Activated CD4-positive, alpha-beta T cell treated with anti-CD3 and anti-CD28 coated beads, Interleukin-2, Interleukin-4, amounts not matched to agents 100 ng/mL and 50 ng/mL, durations not matched to agents 16 hours and 8 hours (primary cell): ENCODE measurements at places on chromosomes 12 and 14.

GRCh38 chr12:94609917-94610443 is 40.4 kb downstream of the TMCC3 start:
- DNase-seq, result no peak

- no peak for DNase-seq
These were observed 35.8 kb upstream of the HDAC7 start for GRCh38 chr12:47855502-47855901.

- DNase-seq, result no peak
These were observed 965.3 kb downstream of the AACS start for GRCh38 chr12:126030573-126030972.

DNA sequence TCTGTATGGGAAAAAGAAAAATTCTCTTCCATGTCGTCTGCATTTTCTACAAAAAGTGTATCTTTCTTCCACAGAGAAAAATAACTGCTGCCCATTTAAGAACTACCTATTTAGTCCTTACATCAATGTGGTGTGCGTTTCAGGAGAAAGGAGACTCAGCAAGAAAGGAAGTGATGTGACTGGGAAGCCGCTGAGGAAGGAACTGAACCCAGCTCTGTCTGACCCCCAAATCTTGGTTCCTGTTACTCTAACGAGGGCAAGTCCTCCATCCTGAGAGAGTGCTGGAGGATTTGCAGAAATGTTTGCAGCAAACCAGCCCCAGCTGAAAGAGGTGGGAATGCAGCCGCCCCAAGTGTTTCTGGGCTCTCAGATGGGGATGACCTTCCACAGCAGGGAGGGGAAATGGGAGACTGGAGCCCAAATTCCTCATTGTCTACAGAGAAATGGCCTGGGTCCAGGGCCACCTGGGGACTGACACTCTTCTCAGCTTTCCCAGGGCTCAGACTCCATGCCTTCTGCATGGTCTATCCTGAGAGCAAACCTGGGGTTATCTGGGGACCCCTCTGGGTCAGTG is 6.7 kb upstream of the MLEC start:
- DNase-seq, result no peak

DNA sequence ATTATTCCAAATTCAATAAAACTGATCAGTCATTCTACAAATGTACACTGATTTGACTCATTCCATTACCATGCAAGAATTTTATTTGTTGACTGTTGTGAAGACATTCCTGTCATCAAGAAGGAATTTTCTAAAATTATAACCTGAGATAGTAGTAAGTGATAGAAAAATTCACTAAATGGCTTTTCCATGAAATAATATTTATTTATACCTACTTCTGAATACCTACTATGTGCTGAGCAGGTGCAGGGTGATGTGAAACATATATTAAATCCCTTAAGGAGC is 841.7 kb downstream of the NRXN3 start:
- no peak for DNase-seq

GRCh38 chr12:50574601-50575348 is 70.0 kb downstream of the DIP2B start:
- no peak for DNase-seq

DNA sequence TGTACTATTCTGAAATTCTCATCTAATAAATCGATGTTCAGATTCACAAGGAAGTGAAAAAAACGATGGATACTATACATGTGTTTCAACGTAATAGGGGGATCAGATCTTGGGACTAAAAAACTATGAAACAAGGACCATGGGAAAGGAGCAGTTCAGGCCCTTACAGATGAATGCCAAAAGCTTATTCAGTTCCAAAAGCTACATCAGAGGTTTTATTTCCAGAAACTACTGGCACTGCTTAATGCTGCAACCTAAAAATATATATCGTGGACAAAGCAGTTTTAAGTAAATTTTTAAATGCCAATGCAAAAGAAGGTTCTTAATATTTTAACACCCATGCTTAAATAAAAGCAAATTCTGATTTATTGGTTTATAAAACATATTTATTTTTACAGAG is 38.5 kb downstream of the LRIG3 start:
- DNase-seq, result no peak

DNA sequence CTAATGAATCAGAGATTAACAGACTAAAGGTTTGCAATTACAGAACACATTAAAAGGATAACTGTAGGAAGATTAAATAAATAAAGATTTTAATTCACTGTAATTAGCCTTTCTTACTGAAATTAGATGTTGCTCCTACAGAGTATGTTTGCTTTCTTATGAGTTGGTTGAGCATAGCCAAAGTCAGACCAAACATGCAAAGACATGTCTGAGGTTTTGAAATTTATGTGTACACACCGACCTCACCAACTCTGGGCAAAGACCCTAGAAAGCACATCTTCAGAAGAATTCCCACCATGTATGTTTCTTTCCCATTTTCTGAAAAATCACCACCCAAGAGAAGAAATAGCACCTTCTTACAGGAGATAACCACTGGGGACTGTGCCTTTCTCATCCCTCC is 159.2 kb downstream of the PAX9 start:
- no peak for DNase-seq

GRCh38 chr12:119365451-119365850 is 30.9 kb downstream of the CCDC60 start:
- no peak for DNase-seq

- no peak for DNase-seq
These were observed 402.0 kb downstream of the SYT1 start for GRCh38 chr12:79266343-79267144.

- no peak for DNase-seq
These were observed 18.9 kb downstream of the DYRK2 start for GRCh38 chr12:67667276-67668073.

DNA sequence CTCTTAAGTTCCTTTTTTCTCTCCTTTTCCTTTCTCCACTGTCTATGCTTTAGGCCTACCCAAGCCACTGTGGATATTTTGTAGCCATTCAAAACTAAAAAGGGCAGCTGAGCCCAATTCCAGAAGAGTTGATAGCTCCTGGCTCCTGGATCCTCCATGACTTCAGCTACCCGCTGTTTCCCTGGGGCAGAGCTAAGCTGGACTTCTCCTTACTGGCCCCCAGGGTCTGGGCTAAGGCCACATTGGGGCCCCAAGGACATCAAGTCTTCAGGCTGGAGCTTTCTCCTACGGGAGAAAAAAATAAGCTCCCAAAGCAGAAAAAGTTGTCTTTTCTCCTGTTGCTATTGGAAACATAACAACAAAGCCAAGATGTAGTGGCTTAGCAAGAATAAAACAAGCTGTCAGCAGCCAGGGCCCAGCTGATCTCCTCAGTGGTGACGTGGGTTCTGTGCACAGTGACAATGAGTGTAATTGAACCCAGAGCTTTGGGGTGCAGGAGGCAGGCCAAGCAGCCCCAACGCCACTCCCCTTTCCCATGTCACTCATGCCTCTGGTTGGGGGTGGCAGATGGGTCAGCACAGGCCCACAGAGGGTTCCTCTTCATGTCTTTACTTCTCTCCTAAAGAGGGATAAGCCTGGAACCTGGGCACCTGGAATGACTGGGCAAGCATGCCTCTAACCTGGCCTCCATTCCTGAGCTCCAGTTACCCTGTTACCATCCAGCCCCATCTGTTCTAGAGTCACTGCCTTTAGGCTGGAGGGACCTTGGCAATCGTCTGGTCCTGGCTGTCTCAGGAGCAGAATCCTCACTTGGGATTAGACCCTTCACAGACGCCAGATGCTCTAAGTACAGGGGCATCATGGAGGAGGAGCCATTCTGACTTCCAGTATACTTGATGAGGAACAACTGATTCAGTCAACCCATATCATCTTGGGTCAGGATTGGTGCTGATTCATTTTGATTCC is 171.2 kb downstream of the ZFP36L1 start:
- no peak for DNase-seq

GRCh38 chr12:121787063-121788025 is 6.1 kb downstream of the RHOF start:
- DNase-seq, result peak; percentile 58

DNA sequence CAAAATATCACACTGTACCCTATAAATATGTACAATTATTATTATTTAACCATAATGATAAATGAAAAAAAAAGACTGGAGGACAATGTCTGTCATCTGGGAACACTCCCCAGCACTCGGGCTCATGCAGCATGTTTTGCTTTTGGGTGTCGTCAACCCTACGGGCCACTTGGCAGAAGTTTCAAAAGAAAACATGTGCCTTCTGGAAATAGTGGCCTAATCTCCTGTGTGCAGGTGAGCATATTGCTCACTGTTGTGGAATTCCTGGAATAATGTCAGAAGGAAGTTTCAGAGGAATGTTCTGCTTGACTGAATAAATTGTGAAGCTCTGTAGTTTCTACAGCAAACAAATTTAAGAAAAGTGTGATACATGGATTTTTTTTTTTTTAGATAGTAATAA is 298.3 kb downstream of the SSPN start:
- no peak for DNase-seq

- no peak for DNase-seq
These were observed 24.3 kb upstream of the RGS6 start for GRCh38 chr14:71907793-71908515.

DNA sequence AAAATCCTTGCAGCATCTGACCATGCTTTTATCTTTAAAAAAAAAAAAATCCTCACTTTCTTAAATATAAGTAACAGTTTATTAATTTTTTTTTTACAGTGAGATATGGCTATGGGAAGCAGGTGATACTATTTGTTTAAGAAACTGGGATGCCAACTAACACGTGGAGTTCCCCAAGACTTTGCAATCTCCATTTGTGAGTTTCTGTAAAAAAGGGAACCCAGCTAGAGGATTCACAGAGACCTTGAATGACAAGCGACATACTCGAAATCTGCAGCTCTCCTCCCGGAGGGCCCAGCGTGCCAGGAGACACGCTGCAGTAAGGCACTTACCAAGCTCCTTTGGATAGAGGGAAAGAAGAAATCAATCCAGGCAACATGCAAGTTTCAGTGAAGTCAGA is 30.1 kb downstream of the SLC15A4 start:
- DNase-seq, result no peak

GRCh38 chr12:111024205-111024801 is 103.9 kb upstream of the MYL2 start:
- peak; percentile 37 for DNase-seq
